ENCODE measurements at places on chromosomes 5 and 9. TPM values are rescaled to one million over a fixed set of nuclear protein-coding genes. Genes with fewer than 3 reads are reported as not detected.

The MTX3 gene
- total RNA-seq = 17.5 TPM

The XPA gene
- 5.2 TPM for total RNA-seq

The CA9 gene
- 181 TPM for total RNA-seq

The RGS14 gene
- total RNA-seq = 2.7 TPM

The TOR4A gene
- 19.7 TPM for total RNA-seq

The TEX48 gene
- total RNA-seq = not detected

The NDUFB6 gene
- total RNA-seq = 31.9 TPM

The THBS4 gene
- total RNA-seq = 2.1 TPM

The GLT6D1 gene
- not detected for total RNA-seq

The MARCHF3 gene
- 19.9 TPM for total RNA-seq

The COL5A1 gene
- total RNA-seq = 659 TPM

The C1QTNF3 gene
- 1.7 TPM for total RNA-seq

The SPINK13 gene
- not detected for total RNA-seq

The RNF20 gene
- 36.2 TPM for total RNA-seq

The CARTPT gene
- not detected for total RNA-seq
